Daoy (cell line): ENCODE measurements at places on chromosomes 7 and 10. TPM values are rescaled to one million over a fixed set of nuclear protein-coding genes. Genes with fewer than 3 reads are reported as not detected.

The TSPAN13 gene
- total RNA-seq, result 33.7 and 35.5 TPM in 2 replicates

The DGKI gene
- total RNA-seq, result 26.1 and 29.9 TPM in 2 replicates

The MYL10 gene
- total RNA-seq, result not detected in 2 replicates

The ZPBP gene
- total RNA-seq, result not detected in 2 replicates

The DNAJC9 gene
- total RNA-seq, result 50.3 and 70.6 TPM in 2 replicates

The VAX1 gene
- 1.0 and 2.3 TPM in 2 replicates for total RNA-seq
